ENCODE measurements at places on chromosomes 16 and 17. TPM values are rescaled to one million over a fixed set of nuclear protein-coding genes. Genes with fewer than 3 reads are reported as not detected.
A peak's percentile ranks its signal among the peaks of the same experiment; 100 is the strongest.

KRTAP4-5 gene
- not detected for total RNA-seq

TBC1D28 gene
- total RNA-seq = 0.24 TPM

GPR139 gene
- total RNA-seq = not detected

- DNase-seq = peak; percentile 32
Observed at GRCh38 chr17:66945147-66945835, 19.2 kb upstream of the CACNG4 start.

- DNase-seq = peak; percentile 78
Observed at GRCh38 chr17:19457830-19458271, 46.8 kb downstream of the RNF112 start.

DNA sequence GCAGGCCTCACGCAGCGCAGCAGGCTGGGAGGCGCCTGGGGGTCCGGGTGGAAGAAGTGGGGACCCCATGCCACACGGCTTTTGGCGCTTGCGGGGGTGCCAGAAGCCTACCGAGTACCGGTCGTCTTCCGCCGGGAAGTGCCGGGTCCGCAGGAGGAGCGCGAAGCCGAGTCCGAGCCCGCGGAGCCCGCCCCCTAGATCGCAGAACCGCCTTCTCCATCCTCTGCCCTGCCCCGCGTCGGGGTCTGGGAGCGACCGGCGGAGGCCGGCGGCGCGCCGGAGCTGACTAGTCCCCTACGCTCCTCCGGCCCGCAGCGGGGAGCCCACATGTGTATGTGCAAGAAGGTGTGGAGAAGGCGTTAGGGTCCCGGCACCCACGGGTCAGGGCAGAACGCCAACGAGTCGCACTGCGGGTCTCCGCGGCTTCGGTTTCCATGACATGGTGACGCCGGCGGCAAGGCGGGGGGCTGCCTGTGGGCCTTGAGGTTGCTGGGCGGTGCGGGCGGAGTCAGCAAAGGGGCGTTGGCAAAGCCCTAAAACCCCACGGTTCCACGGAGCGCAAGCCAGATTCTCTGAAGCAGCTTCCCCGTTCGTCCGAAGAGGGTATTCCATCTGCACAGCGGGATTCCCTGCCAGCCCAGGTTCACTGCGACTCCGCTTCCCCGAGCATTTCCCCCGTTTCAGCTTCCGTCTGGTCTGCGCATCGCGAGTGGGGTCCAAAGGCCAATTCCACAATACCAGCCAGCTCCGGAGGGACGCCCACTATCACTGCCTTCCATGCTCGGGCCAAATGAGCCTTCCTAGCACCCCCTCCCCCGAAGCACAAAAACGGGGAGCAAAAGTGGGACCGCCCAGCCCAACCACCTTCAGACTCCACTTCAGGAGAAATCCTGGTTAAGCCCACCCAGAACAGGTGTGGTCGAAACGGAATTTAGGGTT is 2.3 kb upstream of the LHX1 start:
- peak; percentile 79 for DNase-seq

DNA sequence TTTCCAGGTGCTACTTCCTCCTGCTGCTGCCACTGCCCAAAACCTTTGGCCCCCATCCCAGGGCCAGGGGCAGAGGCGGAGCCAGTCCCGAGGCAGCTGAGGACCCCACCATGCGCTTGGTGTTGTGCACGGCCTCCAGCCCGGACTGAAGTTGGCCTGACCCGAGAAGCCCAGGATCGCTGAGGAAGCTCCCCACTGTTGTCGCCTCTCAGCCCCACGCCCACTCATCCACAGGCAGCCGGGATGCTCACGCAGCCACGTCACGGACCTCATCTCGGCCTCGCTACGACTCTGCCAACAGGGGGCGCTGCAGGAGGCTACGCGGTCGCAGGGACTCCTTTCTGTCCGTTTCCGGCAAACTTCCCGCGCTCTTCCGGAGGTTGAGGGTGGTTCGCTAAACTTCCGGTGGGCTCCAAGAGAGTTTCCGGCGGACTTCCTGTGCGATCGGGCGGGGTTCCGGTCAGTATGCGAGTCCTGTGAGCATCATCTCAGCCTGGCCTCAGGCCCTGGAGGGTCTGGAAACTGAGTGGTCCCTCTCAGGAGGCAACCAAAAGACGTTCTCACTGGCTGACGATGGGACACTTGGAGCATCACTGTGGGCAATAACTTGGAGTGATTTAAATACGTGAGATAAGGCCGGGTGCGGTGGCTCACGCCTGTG is 12.4 kb downstream of the ZG16B start:
- peak; percentile 80 for DNase-seq

DNA sequence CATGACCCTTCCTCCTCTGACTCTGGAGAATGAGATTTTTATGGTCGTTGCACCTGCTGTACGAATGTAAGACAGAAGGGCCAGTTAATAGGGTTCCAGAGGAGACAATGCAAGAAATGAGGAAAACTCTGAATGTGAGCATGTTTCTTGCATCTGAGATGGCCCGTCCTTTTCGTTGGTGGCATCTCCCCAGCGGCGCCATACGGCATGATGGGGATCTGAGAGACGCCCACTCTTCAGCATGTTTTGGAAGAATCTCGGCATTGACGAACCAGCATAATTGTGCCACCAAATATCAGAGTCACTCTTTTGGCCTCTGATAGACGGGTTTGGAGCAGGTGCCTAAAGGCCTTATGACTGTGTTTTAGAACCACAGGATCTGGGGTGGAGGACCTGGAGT is 126.5 kb upstream of the RCVRN start:
- DNase-seq = no peak

All from H9 (cell line).